ENCODE measurements at places on chromosomes 3 and 15. TPM values are rescaled to one million over a fixed set of nuclear protein-coding genes. Genes with fewer than 3 reads are reported as not detected.

Gene ANKRD34C
- total RNA-seq = not detected

DNA sequence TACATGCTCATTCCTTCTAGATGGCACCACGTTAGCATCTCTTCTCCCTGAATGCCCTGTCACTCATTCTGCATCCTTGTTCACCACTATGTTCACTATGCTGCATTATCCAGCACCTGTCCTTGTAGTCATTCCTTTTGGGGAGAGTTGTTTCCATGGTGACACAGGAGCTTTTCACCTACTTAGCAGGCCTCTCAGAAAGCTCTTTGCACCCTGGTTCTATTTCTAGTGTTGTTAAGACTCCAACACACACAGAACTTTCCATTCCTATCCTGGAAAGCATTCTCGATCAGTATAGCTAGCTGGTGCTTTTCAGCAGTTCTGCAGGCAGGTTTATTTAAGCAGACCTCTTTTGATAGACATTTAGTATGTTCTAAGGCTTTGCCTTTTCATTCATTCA, 6.7 kb upstream of the RPL14 start:
- no peak overlapping the region for H3K27ac ChIP-seq
- no peak for DNase-seq
- no peaks in the 10 kb centered on the region for H3K27me3 ChIP-seq
- peaks cover 2% of the 10 kb centered on the region for H3K36me3 ChIP-seq
- H3K4me3 ChIP-seq = no peak overlapping the region

- H3K27me3 ChIP-seq = no peaks in the 10 kb centered on the region
- peaks cover 15% of the 10 kb centered on the region for H3K36me3 ChIP-seq
- no peak overlapping the region for H3K27ac ChIP-seq
- no peak for DNase-seq
- peaks cover 5% of the 10 kb centered on the region for H3K4me1 ChIP-seq
These were observed 84.4 kb upstream of the HES1 start for GRCh38 chr3:194051366-194052149.

Gene IQCH
- 1.6 TPM for total RNA-seq

Gene FRMD5
- 2.3 TPM for total RNA-seq

- no peaks in the 10 kb centered on the region for H3K36me3 ChIP-seq
- H3K27me3 ChIP-seq = no peaks in the 10 kb centered on the region
- no peak overlapping the region for H3K27ac ChIP-seq
- no peak for DNase-seq
- H3K4me1 ChIP-seq = peaks cover 11% of the 10 kb centered on the region
These were observed 51.1 kb downstream of the STRIT1 start for GRCh38 chr3:155242342-155242741.

Gene TMCO5A
- not detected for total RNA-seq

Gene GAP43
- total RNA-seq = 4.2 TPM

Gene CP
- total RNA-seq = 28.4 TPM

- H3K4me3 ChIP-seq = no peak overlapping the region
- no peak for DNase-seq
- H3K27me3 ChIP-seq = peaks cover 7% of the 10 kb centered on the region
- H3K36me3 ChIP-seq = no peaks in the 10 kb centered on the region
- H3K4me1 ChIP-seq = peaks cover 6% of the 10 kb centered on the region
- no peak overlapping the region for H3K27ac ChIP-seq
These were observed 50.3 kb downstream of the LRIG1 start for GRCh38 chr3:66450390-66451022.

DNA sequence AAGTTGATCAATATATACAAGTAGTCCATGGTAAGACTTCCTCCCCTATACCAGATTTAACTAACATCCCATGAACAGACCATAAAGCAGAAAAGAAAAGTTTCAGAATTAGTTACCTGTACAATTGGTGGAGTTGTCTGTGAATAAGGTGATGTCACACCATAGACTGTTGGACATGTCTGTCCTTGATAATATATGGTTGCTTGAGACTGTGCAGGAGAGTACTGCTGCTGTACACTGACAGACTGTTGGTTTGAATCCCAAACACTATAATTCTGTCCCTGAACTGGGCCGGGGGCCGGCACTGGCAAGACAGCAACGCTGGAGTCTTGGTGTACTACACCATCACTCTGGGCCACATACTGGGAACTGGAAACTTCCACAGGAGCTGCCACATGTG, 77.2 kb downstream of the NBEAL2 start:
- peaks cover 26% of the 10 kb centered on the region for H3K36me3 ChIP-seq
- H3K27ac ChIP-seq = peak overlapping the region; percentile 18
- no peak for DNase-seq
- H3K4me3 ChIP-seq = no peak overlapping the region
- H3K4me1 ChIP-seq = peaks cover 6% of the 10 kb centered on the region
- no peaks in the 10 kb centered on the region for H3K27me3 ChIP-seq

DNA sequence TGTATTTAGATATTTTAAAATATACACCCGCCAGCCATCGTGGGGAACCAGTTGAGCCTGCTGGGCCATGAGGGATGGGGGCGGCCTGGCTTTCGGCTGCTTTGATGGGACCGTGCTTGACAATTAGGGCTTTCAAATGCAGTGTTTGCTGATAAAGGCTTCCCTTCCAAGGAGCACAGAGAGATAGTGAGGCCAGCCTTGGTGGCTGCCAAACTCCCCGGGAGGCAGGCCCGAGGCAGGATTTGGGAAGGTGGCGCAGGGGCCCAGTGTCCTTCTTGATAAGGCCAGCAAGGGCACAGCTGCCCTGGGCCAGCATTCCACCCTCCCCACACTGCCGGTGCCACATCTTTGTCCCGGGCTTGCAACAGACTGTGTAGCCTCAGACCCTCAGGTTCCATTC, 75.6 kb downstream of the LINGO1 start:
- H3K36me3 ChIP-seq = no peaks in the 10 kb centered on the region
- peaks cover 47% of the 10 kb centered on the region for H3K4me1 ChIP-seq
- no peak for DNase-seq

DNA sequence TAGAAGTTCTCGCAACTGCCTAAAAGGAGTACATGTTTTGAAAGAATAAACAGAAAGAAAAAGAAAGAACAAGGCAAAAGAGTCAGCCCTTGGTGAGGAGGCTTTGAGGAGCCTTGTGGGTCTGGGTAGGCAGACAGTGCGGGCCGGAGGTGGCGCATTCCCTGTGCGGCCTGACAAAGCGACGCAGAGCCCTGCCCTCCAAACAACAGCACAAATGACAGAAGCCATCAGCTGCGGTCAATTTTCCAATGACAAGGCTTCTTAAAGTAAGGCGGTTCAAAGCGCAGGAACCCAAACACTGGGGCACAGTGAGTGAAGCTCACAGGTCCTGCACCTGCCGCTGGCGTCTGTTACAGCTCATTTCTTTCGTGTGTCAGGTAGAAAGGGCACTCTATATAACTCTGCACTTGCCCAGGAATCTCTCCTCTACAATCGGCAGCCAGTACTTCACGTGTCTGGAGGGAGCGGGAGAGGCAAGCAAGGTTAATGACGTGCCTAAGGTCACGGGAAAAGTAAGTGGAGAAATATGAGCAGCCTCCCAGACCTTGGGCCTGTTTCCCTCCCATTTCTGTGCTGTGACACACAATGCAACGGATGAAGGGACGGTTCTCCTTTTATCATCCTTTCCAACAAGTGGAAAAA, 178.1 kb downstream of the OPA1 start:
- no peak overlapping the region for H3K4me3 ChIP-seq
- DNase-seq = no peak
- no peak overlapping the region for H3K27ac ChIP-seq
- no peaks in the 10 kb centered on the region for H3K27me3 ChIP-seq
- H3K4me1 ChIP-seq = peaks cover 32% of the 10 kb centered on the region

DNA sequence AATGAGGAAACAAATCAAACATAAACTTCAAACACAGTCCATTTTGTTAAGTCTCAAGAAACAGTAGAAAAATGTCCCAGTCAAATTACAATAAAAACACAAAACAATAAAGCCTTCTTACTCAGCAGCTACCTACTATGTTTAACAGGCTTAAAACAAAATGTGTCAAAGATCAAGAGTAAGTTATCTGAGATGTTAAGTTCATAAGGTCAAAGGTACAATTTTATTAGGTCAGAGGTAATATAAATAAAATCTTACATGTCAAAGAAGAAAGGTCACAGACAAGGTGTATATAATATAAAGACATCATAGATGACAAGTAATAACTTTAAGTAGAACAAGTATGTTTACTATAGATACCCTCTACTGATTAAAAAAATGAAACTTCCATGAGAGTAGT, 208.3 kb downstream of the SCAPER start:
- DNase-seq = no peak
- H3K36me3 ChIP-seq = peaks cover 24% of the 10 kb centered on the region
- peaks cover 3% of the 10 kb centered on the region for H3K4me1 ChIP-seq
- no peaks in the 10 kb centered on the region for H3K27me3 ChIP-seq

GRCh38 chr15:28881600-28881999, 4.2 kb upstream of the APBA2 start:
- H3K27ac ChIP-seq = no peak overlapping the region
- H3K36me3 ChIP-seq = no peaks in the 10 kb centered on the region
- no peak for DNase-seq
- no peak overlapping the region for H3K4me3 ChIP-seq
- H3K27me3 ChIP-seq = no peaks in the 10 kb centered on the region
- no peaks in the 10 kb centered on the region for H3K4me1 ChIP-seq

DNA sequence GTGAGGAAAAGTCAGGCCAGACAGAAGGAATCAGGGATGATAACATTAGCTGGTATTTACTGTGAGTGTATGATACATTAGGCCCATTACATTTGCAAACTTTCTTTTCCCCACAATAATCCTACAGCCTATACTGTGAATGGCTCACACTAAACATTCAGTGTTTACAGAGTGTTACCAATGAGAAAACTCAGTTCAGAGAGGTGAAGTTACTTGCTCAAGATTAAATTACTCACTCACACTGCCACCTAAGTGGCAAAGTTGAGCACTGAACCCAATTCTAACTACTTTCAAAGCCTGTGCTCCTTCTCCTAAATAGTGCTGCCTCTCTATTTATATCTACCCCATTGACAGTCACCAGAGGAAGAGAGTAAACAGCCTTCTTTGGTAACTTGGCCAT, 8.5 kb downstream of the XPC start:
- no peaks in the 10 kb centered on the region for H3K27me3 ChIP-seq
- peaks cover 61% of the 10 kb centered on the region for H3K36me3 ChIP-seq
- H3K4me3 ChIP-seq = no peak overlapping the region

Gene MME
- total RNA-seq = 31.7 TPM

GRCh38 chr15:90838544-90838943, 29.8 kb upstream of the FURIN start:
- no peak overlapping the region for H3K27ac ChIP-seq
- H3K4me3 ChIP-seq = no peak overlapping the region
- peaks cover 23% of the 10 kb centered on the region for H3K4me1 ChIP-seq

Gene IL5RA
- total RNA-seq = not detected

DNA sequence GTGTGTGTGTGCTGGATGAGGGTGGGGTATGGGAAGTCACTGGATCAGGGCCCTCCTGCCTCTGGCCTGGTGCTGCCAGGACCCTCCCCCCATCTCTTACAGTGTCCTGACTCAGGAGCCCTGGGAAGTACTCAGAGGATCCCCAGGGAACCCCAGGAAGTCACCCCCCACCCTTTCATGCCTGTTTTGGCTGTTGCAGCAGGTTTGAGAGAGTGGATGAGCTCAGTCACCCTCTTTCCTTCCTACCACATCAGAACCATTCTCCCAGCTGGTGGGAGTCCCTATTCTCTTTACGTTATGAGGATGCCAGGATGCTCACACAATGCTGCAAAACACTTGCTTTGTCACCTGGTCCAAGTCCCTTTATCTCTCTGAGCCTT, 59.0 kb downstream of the BDH1 start:
- H3K4me1 ChIP-seq = peaks cover 7% of the 10 kb centered on the region
- H3K27me3 ChIP-seq = no peaks in the 10 kb centered on the region
- H3K4me3 ChIP-seq = no peak overlapping the region
- peaks cover 1% of the 10 kb centered on the region for H3K36me3 ChIP-seq
- DNase-seq = no peak
- H3K27ac ChIP-seq = no peak overlapping the region

GRCh38 chr3:69320871-69321271, 65.0 kb downstream of the FRMD4B start:
- no peaks in the 10 kb centered on the region for H3K27me3 ChIP-seq
- H3K4me1 ChIP-seq = no peaks in the 10 kb centered on the region
- H3K4me3 ChIP-seq = no peak overlapping the region
- no peak overlapping the region for H3K27ac ChIP-seq

DNA sequence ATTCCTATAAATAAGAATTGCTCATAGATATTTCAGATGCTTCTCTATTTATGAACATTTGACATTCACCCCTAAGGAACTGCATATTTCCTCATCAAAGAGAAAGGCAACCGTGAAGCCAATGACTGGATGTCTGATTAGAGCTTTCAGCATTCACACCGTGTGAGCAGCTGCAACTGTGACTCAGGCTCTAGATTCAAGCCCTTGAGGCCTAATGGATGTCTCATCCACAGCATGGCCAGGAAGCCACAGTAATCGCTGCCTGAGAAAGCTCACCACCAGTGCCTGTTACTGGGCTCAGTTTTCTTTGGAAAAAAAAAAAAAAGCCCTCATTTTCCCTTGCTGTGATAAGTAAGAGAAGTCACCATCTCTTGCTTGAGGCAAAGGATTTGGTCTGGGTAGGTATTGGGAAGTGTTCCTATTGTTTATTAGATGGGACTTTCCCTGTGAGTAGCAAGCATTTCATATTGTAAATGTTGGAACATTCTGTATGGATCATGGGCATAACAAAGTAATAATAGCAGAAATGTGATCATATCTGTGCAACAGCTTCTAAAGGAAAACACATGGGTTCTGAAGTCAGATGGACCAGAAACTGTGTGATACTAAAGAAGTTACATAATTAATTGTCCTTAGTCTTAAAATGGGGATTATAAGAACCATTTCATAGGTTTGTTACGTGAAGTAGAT, 783.7 kb downstream of the AGBL1 start:
- no peak for DNase-seq
- no peaks in the 10 kb centered on the region for H3K36me3 ChIP-seq
- no peak overlapping the region for H3K4me3 ChIP-seq
- H3K4me1 ChIP-seq = peaks cover 5% of the 10 kb centered on the region
- H3K27ac ChIP-seq = no peak overlapping the region

DNA sequence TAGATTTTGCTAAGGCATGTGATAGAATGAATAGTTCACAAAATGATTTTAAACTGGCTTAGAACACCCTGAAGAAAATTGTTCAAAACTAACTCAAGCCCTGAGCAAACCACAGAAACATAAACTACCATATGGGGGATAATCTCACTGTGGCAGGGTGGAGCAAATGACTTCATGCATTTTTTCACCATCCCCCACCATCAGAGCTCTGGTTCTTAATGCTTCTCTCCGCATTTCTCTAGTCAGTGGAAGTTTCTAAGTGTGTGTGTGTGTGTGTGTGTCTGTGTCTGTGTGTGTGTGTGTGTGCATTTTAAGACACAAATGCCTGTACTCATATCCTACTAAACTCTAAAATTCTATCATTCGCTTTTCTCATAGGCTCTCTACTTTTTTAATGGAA, 107.1 kb upstream of the PHLDB2 start:
- no peaks in the 10 kb centered on the region for H3K27me3 ChIP-seq
- H3K36me3 ChIP-seq = peaks cover 1% of the 10 kb centered on the region
- peaks cover 14% of the 10 kb centered on the region for H3K4me1 ChIP-seq
- peak overlapping the region; percentile 8 for H3K27ac ChIP-seq
- H3K4me3 ChIP-seq = no peak overlapping the region
